Mesenteric fat pad (tissue), 1 donor: ENCODE measurements at places on chromosomes 7 and 10. TPM values are rescaled to one million over a fixed set of nuclear protein-coding genes. Genes with fewer than 3 reads are reported as not detected.

DNA sequence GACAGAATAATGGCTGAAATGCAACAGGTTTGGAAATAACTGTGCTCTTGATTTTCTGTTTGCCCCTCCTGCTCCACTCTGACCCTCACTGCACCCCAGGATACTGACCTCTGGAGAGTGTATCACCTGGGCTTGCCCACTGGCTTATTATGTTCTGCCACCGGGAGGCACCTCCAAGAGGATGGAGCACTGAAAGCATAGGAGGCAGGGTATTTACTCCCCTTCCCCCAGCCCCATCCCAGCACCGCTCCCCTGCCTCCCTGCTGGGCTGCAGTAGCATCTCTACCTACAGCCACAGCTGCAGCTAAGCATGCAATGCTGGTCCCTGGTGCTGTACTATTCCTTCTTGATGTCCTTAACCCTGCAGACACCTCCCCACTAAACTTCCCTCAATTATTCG lies 26.4 kb downstream of the RAB11FIP2 start:
- no peak for DNase-seq

GRCh38 chr7:10212649-10213048 lies 761.0 kb upstream of the PHF14 start:
- no peak for DNase-seq

DNA sequence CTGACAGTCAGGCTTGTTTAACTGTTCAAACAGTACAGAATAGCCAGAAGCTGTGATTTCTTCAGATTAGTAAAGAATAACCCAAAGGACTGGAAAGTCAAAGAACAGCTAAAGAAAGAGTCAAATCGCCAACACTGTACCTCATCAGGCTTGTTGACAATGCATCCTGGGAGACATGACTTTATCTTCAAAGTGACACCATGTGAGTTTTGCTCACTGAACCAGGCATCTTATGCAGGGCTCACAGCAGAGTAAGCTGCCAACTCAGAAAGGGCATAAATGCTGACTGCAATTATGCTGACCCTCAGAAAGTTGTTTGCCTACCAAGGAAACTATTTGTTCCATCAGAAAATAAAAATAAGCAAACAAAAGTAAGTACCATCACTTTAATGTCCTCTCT lies 96.4 kb downstream of the MAGI2 start:
- no peak for DNase-seq

Gene NEUROG3
- 0.71 TPM for total RNA-seq

Gene FAM241B
- 2.6 TPM for total RNA-seq
